ENCODE measurements at places on chromosomes 2 and 18.

GRCh38 chr2:174681099-174682006 lies 82.9 kb downstream of the CHRNA1 start:
- no peak for DNase-seq

GRCh38 chr2:128941751-128942150 lies 623.1 kb upstream of the HS6ST1 start:
- no peak for DNase-seq

DNA sequence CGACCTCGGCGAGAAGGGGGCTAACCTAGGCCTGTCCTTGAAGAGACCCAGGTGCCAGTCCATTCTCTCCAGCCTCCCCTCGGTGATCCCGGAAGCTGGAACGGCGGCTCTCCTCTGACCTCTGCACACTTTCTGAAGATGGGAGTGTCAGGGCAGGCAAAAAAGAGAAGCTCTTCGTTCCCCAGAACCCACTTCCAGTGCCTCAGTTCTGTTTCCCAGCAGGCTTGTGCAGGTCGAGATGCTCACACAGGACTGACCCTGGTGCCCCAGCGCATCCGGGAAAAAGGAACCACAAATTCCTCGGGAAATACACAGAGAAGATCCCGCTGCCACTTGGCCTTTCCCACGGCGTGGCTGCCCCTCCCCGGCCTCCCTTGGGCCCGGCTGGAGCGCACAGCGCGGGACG lies 681 bp upstream of the PTPN18 start:
- DNase-seq = no peak

DNA sequence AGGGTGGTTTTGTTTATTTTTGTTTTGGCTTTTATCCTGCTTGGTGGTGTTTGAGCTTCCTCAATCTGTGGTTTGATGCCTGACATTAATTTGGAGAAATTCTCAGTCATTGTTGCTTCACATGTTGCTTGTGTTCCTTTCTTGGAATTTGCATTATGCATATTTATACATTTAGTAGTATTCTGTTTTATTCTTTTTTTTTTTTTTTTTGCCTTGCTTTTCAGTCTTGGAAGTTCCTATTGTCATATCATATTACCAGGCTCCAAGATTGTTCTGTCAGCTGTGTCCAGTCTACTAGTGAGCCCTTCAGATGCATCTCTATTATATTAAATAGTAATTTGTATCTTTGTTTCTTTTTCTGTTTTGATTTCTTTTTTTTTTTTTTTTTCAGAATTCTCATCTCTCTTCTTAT lies 77.0 kb downstream of the EPC2 start:
- DNase-seq = no peak

GRCh38 chr18:54210463-54210862 lies 14.0 kb downstream of the MBD2 start:
- no peak for DNase-seq

GRCh38 chr2:78978340-78978739 lies 47.2 kb upstream of the REG3G start:
- DNase-seq = no peak

DNA sequence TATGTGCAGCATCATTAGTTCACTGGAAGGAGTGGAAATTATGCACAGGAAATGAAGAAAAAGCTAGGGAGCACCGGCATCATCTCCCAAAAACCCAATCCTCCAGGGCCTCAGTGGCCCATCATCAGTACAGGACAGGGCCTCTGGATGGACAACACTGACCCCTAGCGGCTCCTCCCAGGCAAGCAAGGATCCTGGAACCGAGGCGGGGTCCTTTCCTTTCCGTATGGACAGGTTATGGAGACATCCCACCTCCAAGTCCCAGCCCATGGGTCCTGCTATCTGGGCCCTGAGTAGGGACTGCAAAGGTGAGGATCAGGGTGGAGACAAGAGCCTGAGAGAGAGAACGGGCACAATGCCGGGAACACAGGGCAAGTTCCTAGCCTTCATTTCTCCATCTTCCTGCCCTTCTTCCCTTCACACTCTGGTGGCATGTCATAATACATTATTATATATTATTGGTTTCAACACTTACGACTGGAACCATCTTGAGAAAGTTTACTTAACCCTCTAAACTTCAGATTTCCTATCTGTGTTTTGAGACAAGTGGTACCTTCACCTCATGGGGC lies 68.2 kb downstream of the ZNF516 start:
- no peak for DNase-seq

GRCh38 chr2:105741174-105741573 lies 3.5 kb upstream of the NCK2 start:
- DNase-seq = no peak

GRCh38 chr2:162067596-162067995 lies 6.4 kb downstream of the DPP4 start:
- no peak for DNase-seq

- no peak for DNase-seq
Observed at GRCh38 chr18:3453540-3454364, 3.8 kb downstream of the TGIF1 start.

- DNase-seq = no peak
Observed at GRCh38 chr18:56789004-56789888, 138.1 kb downstream of the WDR7 start.

DNA sequence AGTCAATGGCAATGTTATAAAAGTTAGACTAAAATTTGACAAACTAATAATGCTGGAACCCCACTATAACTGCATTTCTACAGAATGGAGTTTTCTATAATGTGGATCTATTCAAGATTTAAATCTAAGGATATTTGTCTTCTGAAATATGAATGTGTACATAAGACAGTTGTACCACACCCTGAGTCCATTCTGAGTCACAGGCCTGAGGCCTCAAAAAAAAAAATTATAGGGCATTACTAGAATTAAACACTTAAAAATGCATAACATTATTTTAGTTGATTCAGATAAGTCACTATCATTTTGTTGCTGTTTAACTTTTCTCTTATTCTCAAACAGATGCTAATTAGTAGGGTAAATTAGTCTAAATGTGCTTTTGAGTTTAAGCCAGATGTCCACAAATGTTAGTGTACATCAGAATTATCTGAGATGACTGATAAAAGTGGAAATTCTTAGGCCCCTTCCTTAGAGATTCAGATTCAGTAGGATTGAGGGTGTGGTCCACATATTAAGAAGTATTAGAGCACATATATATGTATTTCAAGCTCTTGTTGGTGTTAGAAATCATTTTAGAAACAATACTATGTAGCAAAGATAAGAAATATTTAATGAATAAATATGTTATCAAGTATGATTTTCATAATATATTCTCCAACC lies 42.4 kb upstream of the COL5A2 start:
- no peak for DNase-seq

DNA sequence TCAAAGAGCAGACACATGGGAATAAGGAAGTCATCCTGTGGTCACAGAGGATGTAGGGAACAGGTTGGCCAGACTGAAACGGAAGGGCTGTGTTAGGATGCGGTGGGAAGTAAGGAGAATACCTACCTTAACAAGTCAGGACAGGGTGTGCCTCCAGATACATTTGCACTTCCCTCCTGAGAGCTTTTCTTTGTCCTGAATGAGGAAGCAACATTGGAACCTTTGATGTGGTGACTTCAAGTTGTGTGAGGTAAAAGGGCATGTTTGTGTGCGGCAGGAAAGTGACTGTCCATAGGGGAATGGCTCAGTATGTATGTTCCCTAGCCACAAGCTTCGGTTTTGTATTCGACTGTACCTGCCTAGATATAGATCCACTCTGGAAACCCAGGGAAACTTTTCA lies 24.9 kb upstream of the LRRTM1 start:
- DNase-seq = no peak

Data from T-helper 22 cell (primary cell).